ENCODE measurements at places on chromosomes 2 and 18.

- DNase-seq, result no peak
Observed at GRCh38 chr2:104375206-104375605, 478.7 kb upstream of the POU3F3 start.

DNA sequence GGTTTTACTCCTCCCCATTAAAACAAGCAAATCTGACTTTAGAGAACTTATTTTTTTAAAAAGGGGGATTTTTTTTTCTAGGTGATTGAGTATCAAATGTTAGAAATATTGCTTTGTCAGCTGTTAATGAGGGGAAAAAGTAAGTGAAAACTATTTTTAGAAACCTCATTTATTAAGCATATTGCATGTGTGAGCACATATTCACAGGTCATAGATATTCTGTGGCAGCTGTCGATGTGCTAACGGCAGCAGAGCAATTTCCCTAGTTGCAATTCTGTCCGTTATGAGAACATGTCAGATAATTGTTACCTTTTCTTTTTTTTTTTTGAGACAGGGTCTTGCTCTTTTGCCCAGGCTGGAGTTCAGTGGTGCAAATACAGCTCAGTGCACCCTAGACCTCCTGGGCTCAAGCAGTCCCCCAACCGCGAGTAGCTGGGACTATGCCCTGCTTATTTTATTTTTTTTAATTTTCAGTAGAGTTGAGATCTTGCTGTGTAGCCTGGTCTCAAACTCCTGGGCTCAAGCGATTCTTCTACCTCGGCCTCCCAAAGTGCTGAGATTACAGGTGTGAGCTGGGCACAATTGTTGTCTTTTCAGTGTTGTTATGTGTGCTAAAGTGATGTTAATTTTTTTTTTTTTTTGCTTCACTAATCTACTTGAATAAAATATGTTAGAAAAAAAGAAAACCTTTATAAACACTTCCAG is 69.8 kb downstream of the MTA3 start:
- no peak for DNase-seq

GRCh38 chr2:67322353-67323001 is 74.7 kb upstream of the ETAA1 start:
- DNase-seq, result no peak

DNA sequence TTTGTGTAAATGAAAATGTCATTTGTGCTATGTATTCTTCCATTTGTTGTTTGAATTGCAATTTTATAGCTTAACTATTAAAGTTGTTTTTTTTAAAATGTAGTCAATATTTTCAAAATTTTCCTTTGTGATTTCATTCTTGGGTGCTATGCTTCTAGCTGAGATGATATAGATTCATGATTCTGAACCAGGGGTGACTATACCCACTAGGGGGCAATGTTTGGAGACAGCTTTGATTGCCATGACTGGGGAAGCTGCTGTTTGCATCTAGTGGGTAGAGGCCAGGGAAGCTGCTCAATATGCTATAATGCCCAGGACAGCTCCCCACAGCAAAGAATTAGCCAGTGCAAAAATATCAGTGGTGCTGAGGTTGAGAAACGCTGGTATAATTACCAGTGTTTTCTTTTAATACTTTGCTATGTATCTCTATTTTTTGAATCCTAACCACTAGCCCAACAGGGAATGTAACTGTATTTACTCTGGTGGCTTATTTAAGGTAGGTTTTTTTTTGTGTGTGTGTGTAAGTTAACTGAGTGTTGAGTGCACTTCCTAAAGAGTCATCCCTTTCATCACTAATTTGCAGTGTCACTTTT is 99.7 kb downstream of the MEP1B start:
- no peak for DNase-seq

GRCh38 chr2:193382583-193382982 is 1187.8 kb upstream of the TMEFF2 start:
- DNase-seq, result no peak

DNA sequence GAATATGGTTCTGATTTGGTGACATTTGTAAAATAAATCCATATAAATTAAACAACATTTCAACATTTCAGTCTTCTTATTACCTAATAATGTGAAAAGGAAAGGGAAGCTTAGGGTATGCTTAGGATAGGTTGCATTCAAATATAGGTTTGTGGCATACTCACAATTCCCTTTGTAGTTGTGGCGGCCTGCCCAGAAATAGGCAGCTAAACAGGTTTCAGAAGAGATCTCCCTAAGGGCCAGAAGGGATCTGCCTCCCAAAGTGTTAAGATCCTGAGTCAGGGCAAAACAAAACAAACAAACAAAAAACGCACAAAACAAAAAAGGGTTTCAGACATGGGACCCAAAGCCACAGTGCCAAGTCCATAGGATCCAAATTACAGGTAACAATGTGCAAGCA is 41.4 kb upstream of the TCF7L1 start:
- DNase-seq, result no peak

DNA sequence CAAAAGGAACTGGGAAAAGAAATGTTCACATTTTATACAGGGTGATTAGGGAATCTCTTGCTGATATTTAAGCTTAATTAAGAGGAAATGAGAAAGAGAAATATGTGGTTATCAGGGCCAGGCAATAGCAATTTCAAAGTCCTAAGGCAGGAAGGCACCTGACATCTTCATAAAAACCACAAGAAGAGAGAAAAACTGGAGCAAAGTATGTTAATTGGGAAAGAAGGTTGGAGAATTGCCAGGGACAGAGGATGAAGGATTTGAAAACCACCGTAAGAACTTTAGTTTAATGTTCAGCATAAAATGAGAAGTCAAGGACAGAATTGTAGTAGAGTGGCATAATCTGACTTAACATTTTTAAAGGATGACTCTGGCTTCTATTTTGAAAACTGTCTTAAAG is 691.8 kb upstream of the NRXN1 start:
- no peak for DNase-seq

GRCh38 chr2:190090148-190090547 is 27.6 kb upstream of the MSTN start:
- no peak for DNase-seq

GRCh38 chr18:58363767-58364540 is 264.9 kb downstream of the ALPK2 start:
- DNase-seq, result no peak

GRCh38 chr2:100141906-100142305 is 484 bp downstream of the AFF3 start:
- DNase-seq, result no peak

- no peak for DNase-seq
Observed at GRCh38 chr2:97758131-97758705, 44.8 kb downstream of the ZAP70 start.

GRCh38 chr2:215369181-215369760 is 57.4 kb downstream of the ATIC start:
- DNase-seq, result no peak

- DNase-seq, result no peak
Observed at GRCh38 chr2:212477571-212477970, 61.0 kb downstream of the ERBB4 start.

GRCh38 chr18:48749768-48750167 is 201.0 kb downstream of the SMAD7 start:
- no peak for DNase-seq

DNA sequence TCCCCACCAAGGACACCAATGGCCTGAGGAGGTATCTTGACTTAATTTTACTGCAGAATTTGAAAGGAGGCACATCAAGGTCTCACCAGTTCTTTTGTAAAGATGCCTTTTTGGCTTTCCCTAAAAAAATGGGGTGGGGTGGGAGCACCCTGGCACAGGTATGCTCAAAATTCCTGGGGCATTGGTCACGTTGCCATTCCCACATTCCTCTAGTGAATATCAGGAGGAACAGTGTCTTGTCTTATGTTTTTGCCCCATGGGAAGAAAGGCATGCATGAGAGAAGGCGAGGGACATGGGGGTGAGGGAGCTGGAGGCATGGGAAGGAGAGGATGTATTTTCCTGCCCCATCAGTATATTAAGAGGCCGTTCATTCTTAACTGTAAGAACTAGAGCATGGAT is 275.3 kb downstream of the CMPK2 start:
- DNase-seq, result no peak

DNA sequence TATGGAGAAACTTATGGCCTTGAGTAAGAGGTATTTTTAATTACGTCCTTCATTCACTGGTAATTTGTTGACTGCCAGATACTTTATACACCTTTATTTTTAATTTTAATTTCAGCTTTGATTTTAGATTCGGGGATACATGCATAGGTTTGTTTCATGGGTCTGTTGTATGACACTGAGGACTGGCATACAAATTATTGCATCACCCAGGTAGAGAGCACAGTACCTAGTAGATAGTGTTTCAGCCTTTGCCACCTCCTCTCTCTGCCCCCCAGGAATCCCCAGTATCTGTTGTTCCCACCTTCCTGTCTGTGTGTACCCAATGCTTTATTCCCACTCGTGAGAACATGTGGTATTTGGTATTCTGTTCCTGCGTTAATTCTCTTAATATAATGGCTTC is 137.9 kb downstream of the RTN4 start:
- DNase-seq, result no peak

- DNase-seq, result no peak
Observed at GRCh38 chr2:100244881-100245605, 77.3 kb downstream of the LONRF2 start.

DNA sequence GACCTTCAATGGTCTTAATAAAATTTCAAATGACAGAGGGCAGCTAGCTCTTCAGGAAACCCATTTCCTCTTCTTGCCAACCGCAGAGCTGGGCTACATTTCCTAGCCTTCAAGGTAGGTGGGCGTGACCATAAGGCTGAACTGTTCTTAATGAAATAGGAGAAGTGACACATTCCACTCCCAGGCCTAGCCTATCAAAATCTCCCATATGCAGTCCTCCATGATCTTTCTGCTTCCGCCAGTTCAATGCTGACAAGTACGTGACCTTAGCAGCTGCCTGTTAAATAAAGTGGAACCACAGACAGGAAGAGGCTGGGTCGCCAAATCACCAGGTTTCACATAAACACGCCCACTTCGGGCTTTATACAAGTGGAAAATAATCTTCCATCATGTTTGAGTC is 13.2 kb downstream of the SERPINE2 start:
- peak; percentile 8 for DNase-seq

- no peak for DNase-seq
Observed at GRCh38 chr2:199851501-199851810, 464 bp upstream of the FTCDNL1 start.

DNA sequence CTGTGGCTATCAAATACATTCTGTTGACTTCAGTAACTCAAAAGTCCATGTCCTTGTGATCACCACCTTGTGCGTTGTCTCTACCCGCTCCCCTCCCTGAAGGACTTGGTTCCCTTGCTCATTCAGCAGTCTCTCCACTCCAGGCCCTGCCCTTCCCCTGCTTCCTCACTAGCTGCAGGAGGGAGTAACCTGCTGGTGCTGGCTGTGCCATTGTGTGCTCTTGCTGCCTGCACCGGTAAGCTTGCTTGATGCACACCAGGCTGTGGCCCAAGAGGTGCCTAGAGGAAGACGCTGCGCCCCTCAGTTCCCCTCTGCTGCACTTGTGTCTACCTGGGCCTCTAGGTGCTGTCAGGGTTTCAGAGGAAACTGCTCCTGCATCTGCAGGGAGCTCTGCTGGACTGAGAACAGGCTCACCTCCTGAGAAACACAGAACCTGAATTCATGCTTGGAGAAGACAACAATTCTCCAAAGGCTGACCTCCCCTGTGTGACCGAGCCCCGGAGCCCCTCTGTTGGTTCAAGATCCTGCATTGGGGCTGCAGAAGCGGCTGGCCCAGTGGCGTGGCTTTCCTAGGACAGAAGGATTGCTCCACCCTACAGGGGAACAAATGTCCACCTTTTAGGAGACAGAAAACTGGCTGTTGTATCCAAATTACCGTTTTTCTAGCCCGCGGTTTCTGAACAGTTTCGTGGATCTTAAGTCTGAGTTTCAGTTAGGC is 33.6 kb downstream of the PTPRM start:
- DNase-seq, result no peak

All from CD8-positive, alpha-beta memory T cell (primary cell).